Motor neuron (in vitro differentiated cells): ENCODE measurements at places on chromosomes 7 and 10.

- no peak for ATAC-seq
Measured at GRCh38 chr7:24462984-24463383, 110.3 kb upstream of the PALS2 start.

GRCh38 chr10:11697718-11698527 lies 44.3 kb upstream of the ECHDC3 start:
- no peak for ATAC-seq

DNA sequence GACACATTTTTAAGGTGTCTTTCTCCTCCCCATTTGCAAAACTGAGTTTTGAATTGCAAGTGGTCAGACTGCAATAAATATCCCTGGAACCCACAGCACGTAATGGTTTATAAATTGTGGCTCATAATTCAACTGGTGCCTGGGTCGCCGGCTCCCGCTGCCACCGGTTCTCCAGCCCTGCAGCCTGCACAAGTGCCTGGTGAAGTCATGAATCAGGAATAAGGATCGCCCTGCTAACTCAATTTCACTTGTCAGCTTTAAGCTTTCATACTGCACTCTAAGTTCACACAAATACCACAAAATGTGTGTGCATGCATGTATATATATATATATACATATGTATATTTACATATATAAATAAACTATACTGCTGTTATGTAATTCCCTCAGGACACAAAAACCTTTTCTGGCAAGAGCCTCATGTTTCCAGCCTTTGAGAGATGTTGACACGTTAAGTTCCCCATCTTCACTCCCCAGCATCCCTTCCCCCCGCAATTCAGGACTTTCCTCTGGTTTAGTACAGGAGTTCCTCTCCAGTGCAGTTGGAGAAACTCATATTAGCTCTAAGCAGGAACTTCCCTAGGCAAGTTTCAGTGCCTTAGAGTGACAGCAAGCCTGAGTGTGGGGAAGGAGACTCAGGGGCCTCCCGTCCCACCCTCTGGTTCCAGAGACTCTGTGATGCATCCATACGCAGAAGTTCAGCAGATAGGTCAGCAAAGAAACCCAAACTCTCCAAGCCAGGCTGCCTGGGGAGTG lies 129.2 kb upstream of the UNC5B start:
- ATAC-seq = peak; percentile 79

DNA sequence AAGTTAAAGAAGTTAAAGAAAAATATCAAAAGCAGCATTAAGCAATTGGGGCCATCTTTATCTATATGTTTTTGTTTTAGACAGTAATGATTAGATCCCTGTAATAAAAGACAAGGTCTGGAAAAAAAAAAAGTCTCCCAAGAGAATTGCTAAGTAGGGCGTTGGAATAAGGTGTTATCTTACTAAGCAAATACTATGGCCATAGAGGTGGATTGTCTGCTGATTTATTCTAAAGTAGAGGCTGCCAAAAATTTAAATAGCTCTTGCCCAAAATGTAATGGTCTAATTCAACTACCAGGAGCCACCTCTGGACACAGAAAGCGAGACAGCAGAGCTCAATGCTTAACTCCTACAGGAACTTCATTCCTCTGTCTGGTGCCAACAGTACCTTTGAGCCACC lies 71.6 kb downstream of the HERPUD2 start:
- peak; percentile 79 for ATAC-seq

GRCh38 chr7:77942431-77942830 lies 143.9 kb downstream of the PHTF2 start:
- no peak for ATAC-seq

DNA sequence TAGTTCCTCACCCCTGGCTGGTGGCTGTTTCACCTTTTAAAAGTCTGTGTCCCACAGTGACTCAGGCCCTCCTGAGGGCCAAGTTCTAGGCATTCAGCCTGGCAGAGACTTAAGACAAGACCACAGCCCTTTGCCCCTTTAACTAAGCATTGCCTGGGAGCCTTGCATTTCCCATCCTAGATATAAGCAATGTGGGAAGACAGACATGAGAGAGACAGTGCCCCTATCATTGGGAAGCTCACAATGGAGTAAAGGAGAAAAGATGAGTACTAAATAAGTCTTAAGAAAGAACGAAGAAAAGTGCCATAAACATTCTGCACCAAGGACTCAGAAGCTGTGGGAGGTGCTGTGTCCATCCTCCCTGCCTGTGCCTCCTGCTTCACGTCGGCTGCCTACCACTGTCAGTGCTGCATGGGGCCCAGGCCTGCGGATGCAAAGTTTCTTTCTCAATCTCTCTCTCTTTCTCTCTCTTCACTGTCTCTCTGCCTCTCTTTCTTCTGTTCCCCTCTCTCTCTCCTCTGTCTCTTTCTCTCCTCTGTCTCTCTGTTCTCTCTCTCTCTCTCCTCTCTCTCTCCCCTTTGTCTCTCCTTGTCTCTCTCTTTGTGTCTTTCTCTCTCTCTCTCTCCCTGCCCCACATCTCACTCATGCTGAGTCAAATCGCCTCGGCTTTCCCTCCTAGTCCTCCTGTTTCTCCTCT lies 21.5 kb downstream of the GPRIN2 start:
- no peak for ATAC-seq

- no peak for ATAC-seq
Measured at GRCh38 chr7:98860071-98860470, 9.7 kb downstream of the TMEM130 start.

GRCh38 chr7:129218514-129219062 lies 6.2 kb upstream of the AHCYL2 start:
- ATAC-seq = peak; percentile 94
